Activated CD4-positive, alpha-beta T cell treated with anti-CD3 and anti-CD28 coated beads, Interleukin-10, Interleukin-2, amounts not matched to agents 100 ng/mL and 50 ng/mL, durations not matched to agents 16 hours and 8 hours (primary cell): ENCODE measurements at places on chromosomes 12 and 14.

GRCh38 chr12:89873745-89874144 lies 165.1 kb upstream of the ATP2B1 start:
- DNase-seq: no peak

GRCh38 chr14:85595981-85596380 lies 66.0 kb downstream of the FLRT2 start:
- no peak for DNase-seq

DNA sequence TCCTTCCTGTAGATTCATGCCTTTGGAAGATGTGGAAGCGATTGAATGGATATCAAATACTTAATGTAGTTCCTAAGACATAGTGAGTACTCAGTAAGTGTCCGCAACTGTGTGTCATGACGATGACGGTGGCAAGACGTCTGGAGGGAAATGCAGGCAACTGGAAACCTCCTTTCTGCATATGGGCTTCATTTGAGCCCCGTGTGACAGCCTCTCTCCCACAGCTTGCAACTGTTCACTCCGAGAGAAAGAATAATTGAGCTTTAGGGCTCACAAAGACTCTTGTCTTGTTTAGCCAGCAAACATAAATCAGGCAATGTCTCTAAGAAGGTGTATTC lies 6.9 kb downstream of the CFAP251 start:
- no peak for DNase-seq

DNA sequence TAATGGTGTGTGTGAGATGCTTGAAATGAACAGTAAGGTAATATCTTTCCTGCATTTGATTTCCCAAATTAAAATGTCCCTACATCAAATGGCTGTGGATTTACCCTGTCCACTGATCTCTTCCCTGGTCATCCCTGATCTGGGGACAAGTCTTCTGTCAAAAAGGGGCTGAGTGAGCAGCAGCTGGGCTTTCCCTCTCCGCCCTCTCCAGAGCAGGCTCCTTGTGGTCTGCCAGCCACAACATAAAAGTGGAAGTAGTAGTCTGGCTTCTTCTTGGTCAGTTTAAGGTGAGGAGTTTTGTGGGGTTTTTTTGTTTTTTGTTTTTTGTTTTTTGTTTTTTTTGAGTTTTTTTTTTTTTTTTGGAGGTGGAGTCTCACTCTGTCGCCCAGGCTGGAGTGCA lies 25.2 kb upstream of the PLXNC1 start:
- no peak for DNase-seq

DNA sequence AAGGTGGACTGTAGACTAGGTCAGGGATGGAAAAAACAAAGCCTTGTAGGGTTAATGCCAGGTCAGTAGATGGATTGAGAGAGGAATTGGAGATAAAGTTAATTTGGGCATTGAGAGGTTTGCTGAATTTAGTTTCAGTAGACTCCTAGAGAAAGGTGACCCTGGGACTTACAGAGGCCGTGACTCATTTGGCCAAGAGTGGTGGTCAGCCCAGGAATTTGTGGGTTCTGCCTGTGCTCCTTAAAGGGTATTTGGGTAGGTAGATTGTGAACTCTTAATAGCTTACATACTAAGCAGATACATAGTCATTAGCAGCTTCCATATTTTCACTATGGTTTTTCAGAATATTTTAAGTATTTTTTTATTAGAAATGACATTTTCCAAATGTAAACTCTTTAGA lies 21.8 kb downstream of the PLEKHA5 start:
- DNase-seq: no peak

- DNase-seq: peak; percentile 28
Observed at GRCh38 chr12:4027412-4027811, 154.2 kb upstream of the PARP11 start.

DNA sequence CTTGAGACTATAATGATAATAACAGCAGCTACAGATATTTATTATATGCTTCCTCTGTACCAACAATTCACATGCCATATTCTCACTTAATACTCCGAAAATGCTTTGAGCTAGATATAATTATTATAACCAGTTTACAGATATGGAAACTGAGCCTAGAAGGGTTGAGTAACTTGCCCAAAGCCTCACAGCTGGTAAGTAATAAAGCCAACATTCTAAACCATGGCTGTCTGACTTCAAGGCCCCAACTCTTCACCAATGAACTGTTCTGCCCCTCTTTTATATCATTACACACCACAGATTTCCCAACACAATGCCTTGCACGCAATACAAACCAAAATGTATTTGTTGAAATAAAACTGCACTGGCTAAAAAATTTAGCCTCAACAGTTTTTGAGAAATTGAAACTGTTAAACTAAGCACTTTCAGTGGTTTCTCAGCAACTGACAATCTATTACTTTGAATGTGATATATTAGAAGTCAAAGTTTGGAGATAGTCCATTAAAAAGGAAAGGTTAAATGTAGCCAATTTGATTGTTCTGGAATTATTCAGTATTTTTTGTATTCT lies 222.5 kb upstream of the ARHGAP5 start:
- no peak for DNase-seq

DNA sequence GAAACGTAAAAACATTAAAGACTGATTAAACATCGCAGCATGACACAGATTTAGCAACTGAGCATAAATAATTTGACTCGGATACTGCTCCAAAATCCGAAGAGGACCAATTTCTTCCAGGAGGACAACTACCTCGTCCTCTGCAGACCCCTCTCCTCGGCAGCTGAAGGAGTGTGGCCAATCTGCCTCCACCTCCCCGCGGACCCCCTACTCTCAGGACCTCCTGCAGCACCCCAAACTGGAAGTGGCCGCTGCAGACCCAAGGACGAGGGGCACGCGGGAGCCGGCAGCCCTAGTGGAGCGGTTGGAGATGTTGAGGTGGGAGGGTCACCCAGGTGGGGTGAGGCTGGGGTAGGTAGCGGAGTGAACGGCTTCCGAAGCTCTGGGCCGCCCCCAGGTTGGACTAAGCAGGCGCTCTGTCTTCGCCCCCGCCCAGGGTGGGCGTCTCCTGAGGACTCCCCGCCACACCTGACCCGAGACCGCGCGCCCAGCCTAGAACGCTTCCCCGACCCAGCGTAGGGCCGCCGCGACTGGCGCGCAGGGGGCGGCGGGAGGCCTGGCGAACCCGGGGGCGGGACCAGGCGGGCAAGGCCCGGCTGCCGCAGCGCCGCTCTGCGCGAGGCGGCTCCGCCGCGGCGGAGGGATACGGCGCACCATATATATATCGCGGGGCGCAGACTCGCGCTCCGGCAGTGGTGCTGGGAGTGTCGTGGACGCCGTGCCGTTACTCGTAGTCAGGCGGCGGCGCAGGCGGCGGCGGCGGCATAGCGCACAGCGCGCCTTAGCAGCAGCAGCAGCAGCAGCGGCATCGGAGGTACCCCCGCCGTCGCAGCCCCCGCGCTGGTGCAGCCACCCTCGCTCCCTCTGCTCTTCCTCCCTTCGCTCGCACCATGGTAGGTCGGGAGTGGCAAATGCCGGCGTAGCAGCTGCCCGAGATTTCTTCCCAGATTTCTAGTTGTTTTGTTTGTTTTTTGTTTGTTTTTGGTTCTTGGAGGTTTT lies at the start of gene CALM1:
TSS of gene CALM1 (plus strand) at position 689 of the 999 bp plus-strand sequence. CDS start at position 891, 202 bp downstream.
- DNase-seq: peak; percentile 95

GRCh38 chr14:22882529-22883172 lies 371 bp upstream of the REM2 start:
- DNase-seq: no peak

DNA sequence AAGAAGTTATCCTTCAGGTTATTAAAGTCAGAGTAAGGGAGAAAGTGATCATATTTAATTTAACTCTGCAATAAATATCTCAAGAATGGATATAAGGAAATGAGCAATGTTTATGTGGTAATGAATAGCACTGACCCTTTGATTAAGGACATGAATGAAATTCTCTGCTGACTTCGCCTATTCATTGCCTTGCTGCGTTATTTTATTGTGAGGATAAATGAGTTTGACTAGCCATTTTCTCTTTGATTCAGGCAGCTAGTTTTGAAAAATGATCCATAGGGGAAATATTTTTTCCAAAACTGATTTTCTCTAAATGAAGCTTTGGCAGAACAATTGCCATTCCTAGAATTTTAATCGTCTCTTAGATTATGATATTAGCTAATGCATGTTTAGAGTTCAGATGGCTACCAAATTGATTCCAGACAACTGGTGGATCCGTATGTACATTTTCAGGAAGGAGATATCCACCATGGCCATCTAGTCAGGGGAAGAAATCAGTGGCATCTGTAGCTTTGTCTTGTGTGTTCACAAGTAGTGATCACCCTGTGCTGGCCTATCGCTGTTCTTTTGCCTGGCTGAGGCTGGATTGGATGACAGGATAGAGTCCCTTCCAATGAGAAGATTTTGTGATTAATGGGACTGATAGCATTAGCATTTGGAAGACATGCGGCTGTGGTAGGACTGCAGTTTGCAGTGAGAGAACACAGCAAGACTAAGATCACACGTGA lies 302.3 kb upstream of the RGS6 start:
- no peak for DNase-seq

GRCh38 chr12:121614872-121615467 lies 11.4 kb upstream of the ORAI1 start:
- DNase-seq: no peak

- DNase-seq: no peak
Observed at GRCh38 chr12:1936406-1937320, 18.2 kb upstream of the CACNA2D4 start.

DNA sequence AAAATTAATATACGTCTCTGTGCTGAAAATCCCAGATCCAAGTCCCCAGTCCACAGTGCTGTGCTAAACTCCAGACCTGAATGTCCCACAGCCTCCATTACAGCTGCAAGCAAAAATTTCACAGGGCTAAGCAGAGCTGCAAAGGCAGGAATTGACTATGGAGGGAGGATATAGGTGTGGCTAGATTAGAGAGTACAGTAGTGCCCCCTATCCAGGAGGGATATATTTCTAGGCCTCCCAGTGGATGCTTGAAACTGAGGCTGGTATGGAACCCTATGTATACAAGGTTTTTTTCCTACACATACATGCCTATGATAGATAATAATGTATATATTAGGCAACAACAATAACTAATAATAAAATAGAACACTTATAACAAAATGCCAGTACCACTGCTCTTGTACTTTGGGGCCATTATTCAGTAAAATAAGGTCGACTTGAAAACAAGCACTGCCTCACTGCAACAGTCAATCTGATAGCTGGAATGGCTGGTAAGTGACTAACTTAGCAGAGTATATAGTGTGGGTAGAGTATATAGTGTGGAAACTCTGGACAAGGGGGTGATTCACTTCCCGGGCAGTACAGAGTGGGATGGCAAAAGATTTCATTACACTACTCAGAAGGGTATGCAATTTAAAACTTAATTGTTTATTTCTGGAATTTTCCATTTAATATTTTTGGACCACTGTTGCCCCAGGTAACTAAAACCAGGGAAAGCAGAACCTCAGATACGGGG lies 82.7 kb downstream of the C14orf132 start:
- DNase-seq: no peak

DNA sequence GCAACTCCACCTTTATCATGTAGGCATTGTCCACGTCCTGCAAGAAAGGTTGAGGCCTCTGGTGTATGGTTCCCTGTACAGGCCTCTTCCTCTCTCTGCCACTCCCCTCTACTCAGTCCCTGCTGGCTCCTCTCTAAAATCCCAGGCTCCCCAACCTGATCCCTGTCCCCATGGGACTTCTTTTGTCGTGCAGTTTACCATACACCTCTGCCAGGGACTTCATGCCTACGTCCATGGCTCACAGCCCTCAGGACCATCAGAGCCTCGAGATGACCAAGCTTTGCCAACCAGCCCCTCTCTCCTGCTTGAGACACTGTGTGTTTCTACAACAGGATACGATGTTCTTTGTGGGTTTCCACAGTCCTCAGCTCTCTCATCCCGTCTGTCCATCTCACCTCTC lies 2.9 kb downstream of the KRT2 start:
- no peak for DNase-seq

DNA sequence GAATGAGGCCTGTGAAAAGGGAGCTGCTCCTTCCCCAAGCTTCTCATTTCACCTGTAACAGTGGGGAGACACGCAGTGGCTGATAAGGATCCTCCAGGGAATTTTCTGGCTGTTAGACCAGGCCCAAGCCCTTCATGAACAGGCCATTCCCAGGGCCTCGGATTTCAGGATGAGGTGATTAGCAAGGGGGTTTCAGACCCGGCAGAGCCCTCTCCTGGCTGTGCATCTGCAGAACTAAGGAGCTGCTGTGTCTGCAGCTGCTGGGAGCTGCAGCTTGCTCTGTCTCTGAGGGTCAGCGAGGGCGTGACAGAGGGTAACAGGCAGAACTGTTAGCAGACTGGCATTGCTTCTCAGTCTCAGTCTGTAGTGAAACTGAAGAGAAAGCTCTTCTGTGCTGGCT lies 110.4 kb downstream of the KCNA5 start:
- DNase-seq: no peak

GRCh38 chr12:75086091-75087038 lies 123.3 kb downstream of the KCNC2 start:
- DNase-seq: peak; percentile 7

- no peak for DNase-seq
Observed at GRCh38 chr14:96434040-96434439, 42.1 kb downstream of the AK7 start.

DNA sequence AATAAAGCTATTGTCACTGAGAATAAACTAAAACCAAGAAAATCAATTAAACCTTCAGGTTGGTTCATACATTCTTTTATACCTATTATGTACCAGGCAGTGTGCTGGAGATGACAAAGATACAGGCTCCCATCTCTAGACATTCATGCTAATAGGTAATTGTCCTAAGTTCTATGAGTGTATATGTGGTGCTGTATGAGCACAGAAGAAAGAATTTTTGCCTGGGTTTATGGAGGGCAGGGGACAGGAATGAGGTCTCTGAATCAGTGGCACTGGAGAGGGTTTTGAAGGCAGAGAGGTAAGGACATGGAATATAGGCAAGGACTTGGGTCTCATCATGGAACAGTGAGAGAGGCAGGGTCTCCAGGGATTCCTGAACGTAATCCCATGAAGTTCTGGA lies 38.7 kb downstream of the MAP1LC3B2 start:
- no peak for DNase-seq

DNA sequence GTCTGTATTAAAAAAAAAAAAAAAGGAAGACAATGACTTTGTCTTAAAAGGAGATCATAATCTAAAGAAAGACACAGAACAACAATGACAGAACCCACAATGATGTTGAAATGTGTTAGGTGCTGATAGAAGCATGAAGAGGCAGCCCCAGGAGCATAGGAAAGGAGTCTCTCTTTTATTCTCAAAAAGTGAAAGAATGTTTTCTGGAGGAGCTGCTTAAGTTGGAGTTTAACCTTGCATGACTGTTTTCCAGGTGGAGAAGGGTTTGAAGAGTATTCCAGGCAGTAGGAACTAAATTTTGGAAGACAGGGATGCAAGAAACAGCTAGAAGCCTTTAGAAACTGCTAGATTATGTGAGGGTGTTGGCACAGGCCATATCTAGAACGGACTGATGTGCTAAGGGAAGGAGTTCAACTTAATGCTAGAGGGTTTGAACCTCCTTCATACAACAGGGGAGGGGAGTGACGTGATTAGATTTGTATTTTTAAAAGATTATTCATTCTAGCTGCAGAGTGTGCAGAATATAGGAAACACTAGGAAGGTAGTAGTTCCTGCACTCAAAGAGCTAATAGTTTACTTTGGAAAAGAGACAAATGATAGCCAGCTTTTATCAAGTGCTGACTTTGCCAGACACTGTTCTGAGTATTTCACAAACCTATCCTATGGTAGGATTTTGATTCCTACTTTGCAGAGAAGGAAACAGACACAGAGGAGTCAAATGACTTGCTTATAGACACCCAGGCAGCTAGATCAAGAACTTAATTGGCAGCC lies 4.6 kb upstream of the RPL6 start:
- DNase-seq: no peak

- no peak for DNase-seq
Observed at GRCh38 chr14:83342590-83342989, 1808.9 kb upstream of the SEL1L start.
